Subcutaneous preadipocyte (primary cell): ENCODE measurements at places on chromosomes 3 and 15. TPM values are rescaled to one million over a fixed set of nuclear protein-coding genes. Genes with fewer than 3 reads are reported as not detected.

CLRN1 gene
- total RNA-seq, result not detected in 2 replicates

CLCN2 gene
- 5.1 and 5.5 TPM in 2 replicates for total RNA-seq

GXYLT2 gene
- 24.6 and 32.6 TPM in 2 replicates for total RNA-seq

HIGD2B gene
- total RNA-seq, result not detected in 2 replicates

CSTA gene
- 0.98 and 3.3 TPM in 2 replicates for total RNA-seq

CNTN3 gene
- total RNA-seq, result 0.78 and 2.2 TPM in 2 replicates

MOBP gene
- not detected in 2 replicates for total RNA-seq

FOXB1 gene
- not detected in 2 replicates for total RNA-seq

PRRT3 gene
- 2.6 and 3.1 TPM in 2 replicates for total RNA-seq

THRB gene
- 5.9 and 6.8 TPM in 2 replicates for total RNA-seq

PLA2G4D gene
- total RNA-seq, result not detected in 2 replicates

FBXL22 gene
- 0.20 and 2.6 TPM in 2 replicates for total RNA-seq

CDHR4 gene
- 0.37 TPM in 1 of 2 replicates, not detected in the other for total RNA-seq

ACAD9 gene
- total RNA-seq, result 40.7 and 43.0 TPM in 2 replicates

GHSR gene
- not detected in 2 replicates for total RNA-seq

GOLGA8J gene
- not detected in 2 replicates for total RNA-seq

ASB14 gene
- total RNA-seq, result not detected in 2 replicates

SMAD6 gene
- total RNA-seq, result 7.7 and 13.9 TPM in 2 replicates

DET1 gene
- total RNA-seq, result 7.0 and 9.0 TPM in 2 replicates

DNASE1L3 gene
- 0.59 and 1.5 TPM in 2 replicates for total RNA-seq

DLEC1 gene
- under 0.01 TPM in 2 replicates for total RNA-seq

RHOV gene
- not detected in 2 replicates for total RNA-seq

FEZF2 gene
- not detected in 2 replicates for total RNA-seq

SCG5 gene
- total RNA-seq, result 1.4 and 1.8 TPM in 2 replicates

MUC20 gene
- 0.39 and 1.1 TPM in 2 replicates for total RNA-seq

SLC24A1 gene
- total RNA-seq, result 8.5 and 9.0 TPM in 2 replicates

CCR9 gene
- total RNA-seq, result not detected in 2 replicates

SPATA12 gene
- total RNA-seq, result not detected in 2 replicates

SPESP1 gene
- total RNA-seq, result 4.8 and 8.8 TPM in 2 replicates

REC114 gene
- total RNA-seq, result not detected in 2 replicates

PLA1A gene
- total RNA-seq, result not detected in 2 replicates

BNC1 gene
- total RNA-seq, result 1.5 and 14.3 TPM in 2 replicates

SPINK8 gene
- total RNA-seq, result not detected in 2 replicates

ACOX2 gene
- 13.1 and 28.7 TPM in 2 replicates for total RNA-seq

FMN1 gene
- under 0.01 and 0.59 TPM in 2 replicates for total RNA-seq

ONECUT1 gene
- total RNA-seq, result not detected in 2 replicates

ZBTB47 gene
- total RNA-seq, result 23.1 and 26.5 TPM in 2 replicates

UNC13C gene
- total RNA-seq, result not detected in 2 replicates

NPAP1 gene
- not detected in 2 replicates for total RNA-seq

SCN5A gene
- 0.20 and 0.37 TPM in 2 replicates for total RNA-seq

PP2D1 gene
- total RNA-seq, result not detected in 2 replicates

CCDC54 gene
- not detected in 2 replicates for total RNA-seq

TMC3 gene
- not detected in 2 replicates for total RNA-seq

SAMD7 gene
- not detected in 2 replicates for total RNA-seq

SLC6A11 gene
- not detected in 2 replicates for total RNA-seq

KLF15 gene
- 2.0 and 4.4 TPM in 2 replicates for total RNA-seq

KCNMB3 gene
- total RNA-seq, result 1.8 TPM in 2 replicates

RAD51 gene
- total RNA-seq, result 4.0 and 4.5 TPM in 2 replicates

TICRR gene
- 6.2 and 11.9 TPM in 2 replicates for total RNA-seq

WWTR1 gene
- total RNA-seq, result 74.6 and 117 TPM in 2 replicates

PATL2 gene
- total RNA-seq, result 0.98 and 1.1 TPM in 2 replicates

AHSG gene
- not detected in 2 replicates for total RNA-seq

SLC9A9 gene
- 6.8 and 13.6 TPM in 2 replicates for total RNA-seq

MIX23 gene
- 36.0 and 42.4 TPM in 2 replicates for total RNA-seq

ARHGAP11A gene
- 16.2 and 32.6 TPM in 2 replicates for total RNA-seq

GOLGA6L25 gene
- not detected in 2 replicates for total RNA-seq

CSPG5 gene
- total RNA-seq, result 0.20 and 0.37 TPM in 2 replicates

CYP8B1 gene
- total RNA-seq, result not detected in 2 replicates
